ENCODE measurements at places on chromosomes 11 and 22. TPM values are rescaled to one million over a fixed set of nuclear protein-coding genes. Genes with fewer than 3 reads are reported as not detected.
A peak's percentile ranks its signal among the peaks of the same experiment; 100 is the strongest.

DNA sequence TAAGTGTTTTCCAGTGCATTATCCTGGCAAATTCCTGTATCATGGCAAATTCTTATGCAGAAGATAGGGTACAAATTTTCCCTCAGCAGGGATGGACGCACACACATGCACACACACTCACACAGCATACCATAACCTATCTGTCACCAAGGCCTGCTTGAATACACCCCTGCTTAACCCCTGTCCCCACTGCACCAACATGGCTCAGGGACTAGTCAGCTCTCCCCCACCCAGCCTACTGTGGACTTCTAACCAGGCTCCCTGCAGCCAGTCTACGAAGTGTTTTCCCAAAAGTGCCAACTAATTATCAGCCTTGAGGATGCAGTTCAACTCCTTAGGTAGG lies 63.1 kb downstream of the RAB30 start:
- H3K4me3 ChIP-seq = no peak overlapping the region
- DNase-seq = no peak
- H3K27me3 ChIP-seq = no peaks in the 10 kb centered on the region

DNA sequence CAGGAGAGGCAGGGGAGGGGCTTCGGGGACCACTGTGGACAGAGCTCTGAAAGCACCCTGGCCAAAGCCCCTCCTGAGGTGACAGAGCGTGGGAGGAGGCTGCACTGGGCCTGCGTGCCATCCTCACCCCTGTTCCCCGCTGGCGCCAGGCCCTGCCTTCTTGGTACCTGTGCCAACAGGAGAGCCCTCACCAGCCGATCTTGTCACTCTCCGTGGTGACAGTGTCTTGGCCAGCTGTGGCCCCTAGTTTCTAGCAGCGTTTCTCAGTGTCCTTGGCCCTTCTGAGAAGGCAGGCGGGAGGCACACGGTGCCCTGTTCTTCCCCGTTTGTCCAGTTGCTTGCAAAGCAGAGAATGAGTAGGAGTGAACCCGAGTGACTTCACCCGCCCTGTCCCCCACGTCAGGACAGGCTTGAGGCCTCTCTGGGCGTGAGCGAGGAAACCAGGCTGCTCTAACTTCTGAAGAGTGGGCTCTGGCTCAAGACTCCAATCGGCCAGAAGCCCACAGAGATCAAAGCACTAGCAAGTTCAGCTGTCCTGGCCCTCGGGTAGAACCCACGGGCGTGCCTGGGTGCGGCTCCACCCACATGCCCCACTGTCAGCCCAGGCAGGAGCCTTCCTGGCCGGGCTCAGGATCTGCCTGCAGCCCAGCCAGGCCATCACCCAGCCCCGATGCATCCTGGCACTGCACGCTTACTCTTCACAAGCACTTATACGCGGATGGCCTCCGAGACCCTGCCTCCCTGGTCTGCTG lies 60.2 kb upstream of the EMID1 start:
- peaks cover 3% of the 10 kb centered on the region for H3K27me3 ChIP-seq
- H3K4me3 ChIP-seq = no peak overlapping the region
- DNase-seq = no peak
- H3K36me3 ChIP-seq = no peaks in the 10 kb centered on the region

RIN1 gene
- total RNA-seq = 1.1 TPM

PPP6R3 gene
- 124 TPM for total RNA-seq

DNA sequence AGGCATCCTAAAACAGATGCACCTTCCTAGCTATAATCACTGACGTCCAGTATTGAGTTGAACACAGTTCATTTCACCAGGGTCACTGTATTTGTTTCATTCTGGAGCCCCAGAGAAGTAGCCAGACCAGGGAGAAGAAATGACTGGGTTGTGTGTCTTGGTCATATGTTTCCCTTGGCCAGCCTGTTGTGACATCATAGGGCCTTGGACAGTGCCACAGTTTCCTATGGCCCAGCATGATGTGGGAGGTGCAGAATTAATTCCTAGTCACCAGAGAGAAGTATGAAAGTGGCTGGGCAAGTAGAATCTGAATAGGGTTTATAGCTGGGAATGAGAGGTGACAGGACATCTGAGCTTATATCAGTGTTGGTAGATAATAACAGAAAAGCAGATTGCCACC lies 84.0 kb upstream of the ZBED5 start:
- no peaks in the 10 kb centered on the region for H3K36me3 ChIP-seq
- no peak overlapping the region for H3K27ac ChIP-seq
- DNase-seq = no peak
- H3K4me1 ChIP-seq = no peaks in the 10 kb centered on the region
- no peak overlapping the region for H3K4me3 ChIP-seq

DPP3 gene
- 82.3 TPM for total RNA-seq

GRCh38 chr22:29002603-29003002 lies 59.0 kb downstream of the C22orf31 start:
- no peak overlapping the region for H3K4me3 ChIP-seq
- H3K27me3 ChIP-seq = peaks cover 33% of the 10 kb centered on the region
- H3K36me3 ChIP-seq = no peaks in the 10 kb centered on the region
- H3K27ac ChIP-seq = no peak overlapping the region

DNA sequence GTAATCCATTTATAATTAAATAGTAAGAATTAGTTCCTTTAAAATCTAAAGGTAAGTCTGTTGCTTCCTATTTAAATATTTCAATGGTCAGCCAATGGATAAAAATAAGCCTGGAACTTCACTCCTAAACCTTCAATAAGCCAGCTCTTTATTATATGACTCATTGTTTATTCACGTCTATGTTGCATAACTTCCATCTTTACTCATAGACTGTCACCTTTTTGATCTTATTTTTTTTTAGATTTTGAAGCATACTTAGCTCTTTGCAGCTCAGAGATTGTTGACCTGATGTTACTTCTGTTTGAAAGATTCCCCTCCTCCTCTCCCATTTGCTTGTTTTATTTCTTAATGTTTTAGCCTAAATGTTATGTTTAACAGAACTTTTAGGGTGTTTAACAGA lies 1571.2 kb upstream of the RAG2 start:
- H3K4me1 ChIP-seq = no peaks in the 10 kb centered on the region
- H3K36me3 ChIP-seq = no peaks in the 10 kb centered on the region
- DNase-seq = no peak
- H3K27ac ChIP-seq = no peak overlapping the region
- H3K4me3 ChIP-seq = no peak overlapping the region

DNA sequence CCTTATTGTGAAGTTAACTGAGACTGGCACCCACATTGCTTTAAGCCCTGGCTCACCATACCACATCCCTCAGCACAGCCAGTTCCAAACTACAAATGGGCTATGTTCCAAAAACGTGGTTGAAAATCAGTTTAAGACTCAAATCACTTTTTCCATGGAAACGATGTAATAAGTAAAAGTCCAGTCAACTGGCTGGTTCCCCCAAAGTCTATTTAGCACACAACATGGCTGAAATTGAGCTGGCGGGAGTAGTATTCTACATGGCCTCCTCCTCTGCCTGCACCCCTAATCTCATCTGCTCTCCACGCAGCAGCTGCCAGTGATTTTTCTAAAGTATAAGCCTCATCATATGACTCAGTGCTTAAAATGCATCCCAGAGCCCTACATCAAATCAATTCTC lies 40.9 kb upstream of the BIRC3 start:
- H3K36me3 ChIP-seq = no peaks in the 10 kb centered on the region
- H3K27me3 ChIP-seq = peaks cover 12% of the 10 kb centered on the region
- no peak overlapping the region for H3K4me3 ChIP-seq
- H3K4me1 ChIP-seq = peaks cover 17% of the 10 kb centered on the region

ROM1 gene
- 1.0 TPM for total RNA-seq

- no peaks in the 10 kb centered on the region for H3K27me3 ChIP-seq
- H3K36me3 ChIP-seq = peaks cover 41% of the 10 kb centered on the region
Observed at GRCh38 chr11:74208507-74208906, 37.4 kb downstream of the PPME1 start.

TIMP3 gene
- total RNA-seq = not detected

GRCh38 chr11:16788141-16789062 lies 50.0 kb downstream of the C11orf58 start:
- H3K4me1 ChIP-seq = peaks cover 3% of the 10 kb centered on the region
- no peak overlapping the region for H3K27ac ChIP-seq
- H3K36me3 ChIP-seq = no peaks in the 10 kb centered on the region
- peak; percentile 52 for DNase-seq

- no peaks in the 10 kb centered on the region for H3K4me1 ChIP-seq
- no peak overlapping the region for H3K27ac ChIP-seq
- no peaks in the 10 kb centered on the region for H3K36me3 ChIP-seq
- H3K27me3 ChIP-seq = no peaks in the 10 kb centered on the region
- no peak for DNase-seq
- no peak overlapping the region for H3K4me3 ChIP-seq
Observed at GRCh38 chr11:99277281-99277680, 256.5 kb downstream of the CNTN5 start.

AQP11 gene
- total RNA-seq = not detected

- H3K4me3 ChIP-seq = no peak overlapping the region
- no peak for DNase-seq
- peaks cover 5% of the 10 kb centered on the region for H3K4me1 ChIP-seq
- H3K36me3 ChIP-seq = no peaks in the 10 kb centered on the region
- no peak overlapping the region for H3K27ac ChIP-seq
Observed at GRCh38 chr11:18728658-18729057, 2.7 kb upstream of the IGSF22 start.

ISX gene
- not detected for total RNA-seq

DNA sequence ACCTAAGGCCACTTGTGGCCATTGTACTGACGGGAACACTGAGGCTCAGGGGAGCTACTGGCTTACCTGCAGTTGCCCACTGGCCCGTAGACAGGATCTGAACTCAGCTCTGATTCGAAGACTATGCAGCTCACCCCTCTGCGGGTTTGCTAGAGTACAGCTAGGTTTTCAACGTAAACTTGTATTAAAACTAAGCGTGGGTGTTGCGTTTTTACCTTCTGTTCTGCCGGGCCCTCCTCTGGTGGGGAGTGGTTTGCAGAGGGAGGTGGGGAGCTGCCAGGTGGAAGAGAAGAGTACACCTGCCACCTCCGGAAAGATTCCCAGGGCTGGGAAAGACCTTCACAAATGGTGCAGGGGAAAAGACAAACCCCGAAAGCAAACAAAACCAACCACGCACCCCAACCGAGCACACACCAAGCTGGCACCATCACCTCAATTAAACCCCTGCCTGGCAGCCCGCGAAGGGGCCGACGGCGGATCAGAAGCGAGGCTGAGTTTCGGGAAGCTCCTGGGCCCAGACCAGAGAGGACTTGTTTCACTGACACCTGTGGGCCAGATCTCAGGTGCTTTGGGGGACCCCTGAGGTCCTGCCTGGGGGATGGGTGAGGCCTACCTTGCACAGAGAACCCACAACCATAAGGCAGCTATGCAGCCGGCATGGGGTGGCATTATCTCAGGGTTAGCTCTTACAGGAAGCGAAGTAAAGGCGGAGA lies 37.7 kb downstream of the SHISAL1 start:
- no peak overlapping the region for H3K27ac ChIP-seq
- peaks cover 18% of the 10 kb centered on the region for H3K27me3 ChIP-seq

DNA sequence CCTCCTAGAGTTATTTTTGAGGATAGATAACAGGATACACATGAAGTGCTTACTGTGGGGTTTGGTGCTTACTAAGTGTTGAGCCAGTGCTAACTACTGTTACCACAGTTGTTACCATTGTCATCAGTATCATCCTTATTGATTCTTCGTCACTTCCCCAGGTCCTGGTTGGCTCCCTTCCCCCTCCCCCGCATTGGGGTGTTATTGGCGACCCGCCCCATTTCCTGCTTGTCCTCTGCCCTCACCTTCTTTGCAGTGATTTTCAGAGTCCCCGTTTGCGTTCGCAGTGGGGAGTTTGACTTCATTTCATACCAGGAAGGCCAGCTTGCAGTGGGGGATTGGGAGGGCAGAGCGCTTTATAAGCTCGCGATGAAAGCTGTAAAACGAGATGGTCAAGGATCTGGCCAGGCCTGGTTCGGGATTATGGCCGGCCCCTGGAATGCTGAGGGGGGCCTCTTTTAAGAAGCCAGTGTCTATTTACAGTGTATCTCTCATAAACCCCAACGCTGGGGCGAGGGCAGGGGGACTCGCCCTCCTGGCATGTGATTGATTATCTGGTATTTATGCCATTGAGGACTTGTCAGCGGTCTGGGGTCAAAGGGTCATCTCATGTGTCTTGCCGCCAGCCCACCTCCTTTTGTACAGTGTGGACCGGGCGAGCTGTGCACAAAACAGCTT lies 84.6 kb upstream of the NNMT start:
- H3K36me3 ChIP-seq = peaks cover 5% of the 10 kb centered on the region
- DNase-seq = no peak
- peaks cover 69% of the 10 kb centered on the region for H3K4me1 ChIP-seq
- no peak overlapping the region for H3K4me3 ChIP-seq

TSSK2 gene
- total RNA-seq = not detected

DNA sequence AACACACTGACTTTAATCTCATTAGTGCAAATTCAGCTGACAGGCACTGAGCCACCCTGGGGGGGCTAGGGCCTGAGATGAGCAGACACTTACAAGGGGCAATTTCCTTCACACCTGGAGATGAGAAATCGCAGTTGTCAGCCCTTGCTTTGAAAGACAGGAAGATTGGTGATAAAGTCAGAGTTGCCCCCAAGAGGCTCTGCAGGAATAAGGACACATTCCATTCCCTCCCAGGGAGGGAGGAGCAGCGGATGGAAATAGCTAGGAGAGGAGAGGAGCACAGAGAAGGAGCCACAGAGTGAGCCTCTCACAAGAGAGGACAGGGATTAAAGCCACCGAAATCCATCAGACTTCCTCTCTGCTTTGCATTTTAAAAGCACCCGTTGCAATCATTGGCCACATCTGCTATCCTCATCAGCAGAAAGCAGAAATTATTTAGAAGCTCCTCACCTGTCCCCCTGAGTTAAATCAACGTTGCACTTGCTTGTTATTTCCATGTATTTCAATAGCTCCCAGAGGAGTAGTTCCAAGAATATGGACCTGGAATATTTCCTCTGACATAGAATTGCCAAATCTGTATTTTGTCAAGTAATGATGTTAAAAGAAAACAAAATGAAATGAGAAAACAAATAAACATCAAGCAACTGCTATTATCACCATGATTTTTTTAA lies 213.7 kb downstream of the BARX2 start:
- H3K27me3 ChIP-seq = no peaks in the 10 kb centered on the region
- H3K4me1 ChIP-seq = no peaks in the 10 kb centered on the region
- H3K27ac ChIP-seq = no peak overlapping the region
- no peak overlapping the region for H3K4me3 ChIP-seq
- no peaks in the 10 kb centered on the region for H3K36me3 ChIP-seq
- no peak for DNase-seq

DNA sequence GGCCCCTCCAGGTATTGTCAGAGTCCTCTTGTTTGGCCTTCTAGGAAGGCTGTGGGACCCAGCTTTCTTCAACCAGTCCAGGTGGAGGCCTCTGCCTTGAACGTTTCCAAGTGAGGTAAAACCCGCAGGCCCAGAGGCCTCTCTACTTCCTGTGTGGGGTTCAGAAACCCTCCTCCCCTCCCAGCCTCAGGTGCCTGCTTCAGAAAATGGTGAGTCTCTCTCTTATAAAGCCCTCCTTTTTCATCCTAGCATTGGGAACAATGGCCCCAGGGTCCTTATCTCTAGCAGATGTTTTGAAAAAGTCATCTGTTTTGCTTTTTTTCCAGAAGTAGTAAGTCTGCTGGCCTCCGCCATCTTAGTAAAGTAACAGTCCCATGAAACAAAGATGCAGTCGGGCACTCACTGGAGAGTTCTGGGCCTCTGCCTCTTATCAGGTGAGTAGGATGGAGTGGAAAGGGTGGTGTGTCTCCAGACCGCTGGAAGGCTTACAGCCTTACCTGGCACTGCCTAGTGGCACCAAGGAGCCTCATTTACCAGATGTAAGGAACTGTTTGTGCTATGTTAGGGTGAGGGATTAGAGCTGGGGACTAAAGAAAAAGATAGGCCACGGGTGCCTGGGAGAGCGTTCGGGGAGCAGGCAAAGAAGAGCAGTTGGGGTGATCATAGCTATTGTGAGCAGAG lies at the start of gene CD3E:
Gene CD3E, plus strand, starts transcription at position 163 of the 681 bp plus-strand sequence. Its CDS starts 223 bp downstream, at position 386.
- peak within 1 kb of the TSS; percentile 99 for H3K27ac ChIP-seq
- no peaks in the 10 kb centered on the region for H3K27me3 ChIP-seq
- H3K4me3 ChIP-seq = peak within 1 kb of the TSS; percentile 99
- peaks cover 75% of the 10 kb centered on the region for H3K4me1 ChIP-seq
- DNase-seq = peak; percentile 84
